ENCODE measurements at places on chromosomes 7 and 10. TPM values are rescaled to one million over a fixed set of nuclear protein-coding genes. Genes with fewer than 3 reads are reported as not detected.

Gene NOS3
- 1.4 TPM for polyA plus RNA-seq

Gene LRRD1
- polyA plus RNA-seq: not detected

- DNase-seq: no peak
Observed at GRCh38 chr7:5626498-5626897, 155.0 kb downstream of the RNF216 start.

GRCh38 chr7:75905785-75906604 is 9.0 kb upstream of the POR start:
- no peak for DNase-seq

Gene RADIL
- 0.04 TPM for polyA plus RNA-seq

DNA sequence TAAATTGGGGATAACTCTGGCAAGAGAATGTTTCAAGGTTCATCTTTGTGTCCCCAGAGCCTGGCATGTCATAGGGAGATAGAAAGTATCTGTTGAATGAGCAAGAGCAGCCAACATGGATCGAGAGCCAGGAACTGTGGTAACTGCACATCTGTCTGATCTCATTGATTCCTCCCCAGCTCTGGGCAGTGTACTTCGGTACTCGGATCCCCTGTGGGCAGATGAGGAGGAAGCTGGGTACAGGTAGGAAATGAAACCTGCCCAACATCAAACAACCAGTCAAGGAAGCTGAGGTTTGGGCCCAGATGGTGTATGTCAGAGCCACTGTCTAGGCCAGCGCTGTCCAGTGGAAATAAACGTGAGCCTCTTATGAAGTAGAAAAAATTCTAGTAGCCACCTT is 76.4 kb downstream of the GRK5 start:
- DNase-seq: peak; percentile 72

- no peak for DNase-seq
Observed at GRCh38 chr10:47040681-47041080, 129.5 kb downstream of the PTPN20 start.

- DNase-seq: no peak
Observed at GRCh38 chr7:2450198-2451107, 25.7 kb downstream of the GRIFIN start.

DNA sequence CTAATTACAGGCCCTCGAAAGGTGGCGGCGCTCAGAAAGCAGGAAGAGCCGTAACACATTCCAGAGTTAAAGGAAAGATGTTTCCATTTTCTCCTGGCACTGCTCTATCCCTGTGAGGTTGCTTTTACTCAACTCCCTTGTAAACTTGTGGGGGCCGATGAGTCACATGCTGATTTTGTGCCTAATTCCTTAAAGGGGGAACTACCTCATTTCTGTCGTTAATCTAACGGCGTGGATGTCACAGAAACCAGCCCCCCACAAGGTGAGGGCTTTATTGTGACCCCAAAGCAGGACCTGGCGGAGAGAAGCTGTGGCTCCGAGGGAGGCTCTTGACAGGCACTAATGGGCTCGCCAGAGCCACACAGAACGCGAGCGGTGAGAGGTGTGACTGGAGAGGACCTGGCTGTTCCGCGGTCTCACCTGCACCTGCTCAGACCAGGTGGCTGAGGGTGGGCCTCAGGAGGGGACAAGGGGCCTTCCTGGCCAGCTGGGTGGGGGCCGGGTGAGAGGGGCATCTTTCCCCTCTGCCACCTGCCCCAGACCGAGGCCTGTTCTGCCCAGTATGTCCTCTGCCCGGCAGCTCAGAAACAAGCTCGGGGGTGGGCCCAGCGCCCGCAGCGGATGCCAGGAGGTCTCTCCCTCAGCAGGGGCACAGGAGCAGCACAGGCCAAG is 50.9 kb downstream of the CALML3 start:
- no peak for DNase-seq

GRCh38 chr7:105122619-105123018 is 108.6 kb downstream of the KMT2E start:
- DNase-seq: no peak

Gene TFEC
- not detected for polyA plus RNA-seq

GRCh38 chr10:125128397-125129075 is 31.8 kb downstream of the CTBP2 start:
- DNase-seq: no peak

DNA sequence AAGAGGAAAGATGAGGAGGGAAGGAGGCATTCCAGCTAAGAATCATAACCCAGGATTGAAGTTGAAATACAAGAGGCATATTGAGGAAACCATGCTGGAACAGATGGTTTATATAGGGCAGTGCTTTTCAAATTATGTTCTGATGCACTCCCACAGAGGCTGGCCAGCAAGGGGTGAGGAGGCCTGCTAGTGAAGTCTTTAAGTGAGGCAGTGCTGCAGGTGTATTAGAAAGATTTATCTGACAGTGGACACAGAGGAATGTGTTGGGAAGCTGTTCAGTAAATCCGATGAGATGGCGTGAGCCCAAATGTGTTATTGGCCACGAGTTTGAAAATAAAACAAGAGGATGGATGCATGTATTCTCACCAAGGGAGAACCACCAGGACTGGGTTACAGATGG is 28.6 kb downstream of the REEP3 start:
- DNase-seq: no peak

Gene RNF32
- polyA plus RNA-seq: 2.8 TPM

GRCh38 chr7:110519851-110520250 is 571.1 kb upstream of the LRRN3 start:
- DNase-seq: no peak

Gene MRLN
- not detected for polyA plus RNA-seq

Gene VPS41
- 129 TPM for polyA plus RNA-seq

Data from naive B cell (primary cell).